NCI-H146 (cell line): ENCODE measurements at places on chromosomes 6 and 20.

GRCh38 chr20:38883081-38883980 is 42.9 kb upstream of the FAM83D start:
- DNase-seq: peak; percentile 62

DNA sequence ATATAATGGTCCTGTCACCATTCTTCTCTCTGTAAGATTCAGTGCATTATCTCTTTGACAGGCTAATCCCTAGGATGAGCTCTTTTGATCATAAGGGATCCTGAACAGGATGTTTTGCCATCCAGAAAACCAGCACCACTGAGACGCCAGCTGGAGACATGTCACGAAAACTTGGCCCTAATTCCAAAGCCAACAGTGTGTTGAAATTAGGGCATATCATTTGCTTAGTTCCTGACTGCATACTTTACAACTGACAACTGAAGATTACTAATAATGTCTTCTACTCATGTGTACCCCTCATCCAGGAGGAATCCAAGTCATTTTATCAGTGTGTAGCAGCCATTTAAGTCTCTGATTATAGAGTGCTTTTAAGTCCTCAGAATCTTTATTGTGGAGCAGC is 243.6 kb downstream of the KCNQ5 start:
- DNase-seq: no peak

GRCh38 chr6:150940941-150941340 is 75.4 kb downstream of the MTHFD1L start:
- no peak for DNase-seq

DNA sequence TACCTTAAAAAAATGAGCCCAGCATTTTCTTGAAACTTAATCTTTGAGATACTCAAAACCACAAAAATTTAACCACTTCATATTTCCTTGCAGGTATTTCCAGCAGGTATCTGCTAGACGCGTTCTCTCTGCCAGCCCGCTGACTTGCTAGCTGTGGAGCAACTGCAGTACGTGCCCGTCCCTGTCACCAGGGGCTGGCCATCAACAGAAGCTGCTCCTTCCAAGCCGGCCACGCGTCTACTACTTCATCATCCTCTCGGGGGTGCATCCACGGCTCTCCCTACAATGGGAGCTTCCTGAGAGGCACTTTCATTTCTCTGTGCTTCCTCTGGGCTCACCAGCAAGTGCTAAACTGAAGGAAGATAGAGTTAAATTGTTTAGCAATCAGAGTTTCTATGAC is 132.4 kb downstream of the DTNBP1 start:
- DNase-seq: no peak

DNA sequence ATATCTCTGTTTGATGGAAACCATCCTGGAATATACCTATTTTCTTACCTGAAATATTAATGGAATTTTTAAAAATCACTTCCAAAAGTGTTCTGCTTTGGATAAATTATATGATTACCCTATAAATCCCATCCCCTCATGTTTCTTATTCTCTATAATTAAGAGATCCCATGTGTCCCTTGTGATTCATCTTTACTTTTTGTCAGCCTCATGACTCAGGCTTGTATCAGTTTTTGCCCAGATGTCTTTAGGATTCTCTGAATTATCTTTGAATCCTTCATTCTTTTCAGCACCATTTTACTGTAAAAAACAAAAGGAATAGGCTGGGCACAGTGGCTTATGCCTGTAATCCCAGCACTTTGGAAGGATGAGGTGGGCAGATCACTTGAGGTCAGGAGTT is 804.5 kb upstream of the CITED2 start:
- DNase-seq: no peak

DNA sequence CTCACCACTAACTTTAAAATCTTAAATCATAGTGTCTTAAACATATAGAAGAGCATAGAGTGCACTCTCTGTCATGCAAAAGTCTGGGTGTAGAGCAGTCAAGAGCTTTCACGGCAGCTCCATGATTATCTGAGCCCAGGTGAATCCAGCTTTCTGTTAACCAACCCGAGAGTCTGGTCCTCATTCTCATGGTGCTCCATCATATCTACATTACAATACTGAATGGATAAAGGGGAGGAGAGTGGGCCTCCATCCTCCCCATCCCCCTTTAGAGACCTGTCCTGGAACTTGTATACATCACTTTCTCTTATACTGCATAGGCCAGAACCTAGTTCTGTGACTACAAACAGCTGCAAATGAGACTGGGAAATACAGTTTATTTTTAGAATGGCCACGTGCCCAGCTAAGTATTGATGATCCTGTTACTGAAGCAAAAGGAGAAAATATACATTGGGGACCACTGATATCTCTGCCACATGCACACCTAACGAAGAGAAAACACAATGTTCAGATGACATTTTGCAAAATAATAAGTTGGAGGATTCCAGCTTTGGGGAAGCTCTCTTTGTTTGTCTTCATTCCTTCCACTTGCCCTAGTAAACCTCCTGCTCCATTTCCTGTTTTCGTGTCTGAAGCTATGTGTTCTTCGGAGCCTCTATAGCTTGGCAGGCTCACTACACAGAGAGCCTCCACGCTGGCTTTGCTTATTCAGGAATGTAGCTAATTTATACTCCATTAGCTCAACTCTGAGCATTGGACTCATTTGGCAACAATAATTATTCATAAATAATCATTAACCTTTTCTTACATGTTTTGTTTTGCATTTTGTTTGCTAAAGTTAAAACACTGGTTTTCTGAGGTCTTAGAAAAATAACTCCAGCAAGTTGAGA is 110.1 kb downstream of the IYD start:
- no peak for DNase-seq

GRCh38 chr6:43773050-43773979 is 3.3 kb downstream of the VEGFA start:
- peak; percentile 64 for DNase-seq

DNA sequence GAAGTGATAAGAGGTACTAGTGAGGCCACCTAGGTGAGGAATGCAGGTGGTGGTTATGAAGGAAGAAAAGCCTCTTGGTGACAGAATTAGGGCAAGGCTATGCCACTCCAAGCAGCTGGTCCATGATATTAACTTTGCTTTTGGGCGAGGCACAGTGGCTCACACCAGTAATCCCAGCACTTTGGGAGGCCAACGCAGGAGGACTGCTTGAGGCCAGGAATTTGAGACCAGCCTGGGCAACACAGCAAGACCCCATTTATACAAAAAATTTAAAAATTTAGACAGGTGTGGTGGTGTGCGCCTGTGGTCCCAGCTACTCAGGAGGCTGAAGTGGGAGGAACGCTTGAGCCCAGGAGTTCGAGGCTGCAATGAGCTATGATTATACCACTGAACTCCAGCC is 56.1 kb downstream of the SERAC1 start:
- DNase-seq: no peak

GRCh38 chr6:15504581-15505350 is 158.1 kb downstream of the DTNBP1 start:
- peak; percentile 78 for DNase-seq

- DNase-seq: no peak
Measured at GRCh38 chr6:20997770-20998147, 463.5 kb downstream of the CDKAL1 start.

DNA sequence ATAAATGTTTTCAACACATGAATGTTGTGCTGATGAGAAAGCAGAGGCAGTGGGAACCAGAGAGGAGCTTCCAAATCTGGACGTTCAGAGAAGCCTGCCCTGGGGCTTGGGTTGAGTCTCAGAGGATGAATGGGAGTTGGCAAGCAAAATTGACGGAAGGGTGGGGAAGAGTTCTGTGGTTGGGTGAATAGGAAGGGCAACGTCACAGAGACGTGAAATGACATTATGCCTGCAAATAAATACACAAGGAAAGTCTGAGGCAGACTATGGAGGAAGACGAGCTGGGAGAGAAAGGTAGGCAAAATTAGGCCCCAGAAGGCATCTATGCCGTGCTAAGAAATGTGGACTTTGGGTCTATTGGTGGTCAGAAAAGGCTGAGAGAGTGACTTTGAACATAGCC is 25.2 kb upstream of the SGK1 start:
- no peak for DNase-seq

DNA sequence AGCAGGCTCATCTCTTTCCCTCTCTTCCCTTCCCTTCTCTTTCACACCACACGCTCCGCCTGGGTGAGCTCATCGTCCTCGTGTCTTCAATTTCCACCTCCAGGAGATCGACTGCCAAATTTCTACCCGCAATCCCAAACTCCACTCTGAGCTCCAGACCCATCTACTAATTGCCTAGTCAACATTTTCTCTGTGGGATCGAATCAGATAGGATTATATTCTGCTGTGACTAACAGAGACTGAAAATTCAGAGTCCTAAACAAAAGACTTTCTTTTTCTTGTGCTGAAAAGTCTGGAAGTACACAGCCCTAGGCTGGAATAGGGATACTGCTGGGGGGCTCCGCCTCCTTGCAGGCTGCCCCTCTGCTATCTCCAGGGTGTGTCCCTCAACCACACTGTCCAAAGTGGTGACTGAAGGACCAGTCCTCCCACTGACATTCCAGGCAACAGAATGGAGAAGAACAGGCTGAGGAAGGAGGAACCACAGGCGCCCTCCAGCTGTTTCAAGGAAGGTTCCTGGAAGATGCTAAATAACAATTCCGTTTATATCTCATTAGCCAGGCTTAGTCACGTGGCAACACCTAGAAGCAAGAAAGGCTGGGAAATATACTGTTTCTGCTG is 5.0 kb upstream of the HSPA12B start:
- DNase-seq: no peak

GRCh38 chr20:62437927-62438326 is 10.6 kb upstream of the RBBP8NL start:
- no peak for DNase-seq

GRCh38 chr6:72622094-72622940 is 453 bp downstream of the KCNQ5 start:
- DNase-seq: peak; percentile 50

DNA sequence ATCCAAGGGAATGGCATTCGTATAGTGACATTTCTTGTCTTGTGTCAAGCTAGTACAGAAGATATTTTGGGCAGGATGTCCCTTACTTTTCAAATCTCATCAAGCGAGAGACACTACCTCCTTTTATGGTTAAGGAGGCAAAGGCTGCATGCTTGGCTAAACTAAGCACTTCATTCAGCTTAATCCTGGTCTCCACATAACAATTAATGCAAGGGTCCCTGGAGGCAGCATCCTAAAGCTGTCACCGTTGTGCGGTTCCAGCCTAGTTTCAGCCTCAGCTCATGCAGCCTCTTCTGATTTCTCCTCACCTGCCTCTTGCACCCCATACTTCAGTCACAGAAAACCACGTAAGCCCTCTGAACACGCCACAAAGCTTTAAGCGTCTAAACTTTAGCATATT is 67.1 kb upstream of the SLC22A23 start:
- no peak for DNase-seq

DNA sequence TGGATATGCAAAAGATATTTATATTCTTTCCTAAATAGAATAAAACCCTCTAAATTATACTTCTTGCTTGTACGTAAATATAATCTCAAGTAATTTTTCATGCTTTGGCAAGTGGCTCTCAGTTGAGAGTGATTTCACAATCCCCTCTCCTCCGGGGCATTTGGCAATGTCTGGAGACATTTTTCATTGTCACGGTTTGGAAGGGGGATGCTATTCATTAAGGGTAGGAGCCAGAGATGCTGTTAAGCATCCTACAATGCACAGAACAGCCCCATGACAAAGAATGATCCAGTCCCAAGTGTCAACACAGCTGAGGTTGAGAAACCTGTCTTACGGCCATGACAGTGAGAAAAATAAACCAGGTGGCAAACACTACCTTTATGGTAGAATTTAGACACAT is 75.7 kb downstream of the AGPAT4 start:
- DNase-seq: no peak

DNA sequence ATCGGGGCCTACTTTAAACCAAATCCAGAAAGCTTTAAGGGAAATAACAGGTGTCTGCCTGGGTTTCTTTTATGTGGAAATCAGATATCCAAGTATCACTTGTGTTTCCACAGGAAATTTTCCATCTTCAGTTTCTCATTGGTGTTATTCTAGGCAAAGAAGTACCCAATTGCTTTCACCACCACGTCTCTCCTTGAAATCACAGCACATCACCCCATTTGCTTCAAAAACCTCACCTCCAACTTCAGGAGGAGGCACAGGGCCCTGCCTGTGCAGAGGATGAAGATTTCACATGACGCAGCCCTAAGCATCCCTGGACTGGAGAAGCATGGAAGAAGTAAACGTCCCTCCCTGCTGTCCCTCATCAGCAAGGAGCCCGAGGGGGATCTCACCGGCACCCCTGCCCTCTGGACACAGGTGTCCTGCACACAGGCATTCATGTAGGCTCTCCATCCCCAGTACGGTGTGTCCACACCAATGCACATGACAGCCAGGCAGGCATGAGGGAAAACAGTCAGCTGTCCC is 182.3 kb downstream of the TBXT start:
- no peak for DNase-seq

DNA sequence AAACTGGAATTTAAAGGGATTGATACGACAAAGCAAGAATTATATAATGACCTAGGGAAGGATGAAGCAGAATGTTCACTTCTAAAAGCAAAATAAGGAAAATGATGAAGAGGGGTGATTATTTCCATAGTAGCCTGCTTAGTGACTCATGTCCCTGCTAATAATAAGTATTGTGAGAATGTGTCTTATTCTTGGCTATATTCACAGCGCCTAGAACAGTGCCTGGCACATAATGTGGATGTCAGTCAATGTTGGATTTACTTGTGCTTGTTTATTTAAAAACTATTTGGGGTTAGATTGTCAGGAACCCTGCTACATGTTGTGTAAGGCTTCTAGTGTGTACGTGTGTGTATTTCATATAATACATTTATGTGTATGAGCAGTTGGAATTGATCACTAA is 85.1 kb downstream of the ZFAND3 start:
- no peak for DNase-seq

- DNase-seq: no peak
Measured at GRCh38 chr6:99017150-99017549, 69.4 kb upstream of the FBXL4 start.

GRCh38 chr6:166306378-166307081 is 1.7 kb downstream of the PRR18 start:
- DNase-seq: peak; percentile 78

DNA sequence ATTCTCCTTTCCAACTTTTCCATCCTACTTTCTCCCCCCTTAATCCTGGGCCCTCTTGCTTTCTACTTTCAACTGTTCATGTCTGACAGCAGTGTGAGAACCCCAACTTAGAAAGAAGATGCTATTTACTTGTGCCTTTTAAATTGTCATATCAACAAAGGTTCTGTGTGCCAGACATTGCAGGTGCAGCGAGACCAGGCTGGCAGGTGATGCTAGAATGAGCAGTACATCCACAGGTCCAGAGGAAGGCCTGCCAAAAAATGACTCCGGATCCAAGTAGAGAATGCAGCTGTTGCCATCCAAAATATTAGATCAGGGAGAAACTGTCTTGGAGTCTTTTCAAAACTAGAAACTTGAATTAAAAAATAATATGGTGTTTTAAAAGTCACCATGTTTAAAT is 510.5 kb downstream of the LMBRD1 start:
- no peak for DNase-seq

- DNase-seq: no peak
Measured at GRCh38 chr6:5672581-5673011, 334.1 kb downstream of the NRN1 start.
